Adrenal gland (tissue), 19 donors: ENCODE measurements at places on chromosomes 16 and 17. TPM values are rescaled to one million over a fixed set of nuclear protein-coding genes. Genes with fewer than 3 reads are reported as not detected.

DNA sequence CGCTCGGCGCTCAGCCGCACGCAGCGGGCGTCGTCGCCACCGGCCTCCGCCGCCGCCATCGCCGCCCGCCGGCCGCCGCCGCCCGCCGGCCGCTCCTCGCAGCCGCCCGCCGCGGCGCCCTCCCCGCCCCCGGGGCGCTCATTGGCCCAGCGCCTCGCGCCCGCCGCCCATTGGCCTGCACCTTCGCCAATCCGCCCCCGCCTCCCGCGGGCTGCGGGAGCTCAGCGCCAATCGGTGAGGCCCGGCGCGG lies at the start of gene PGP:
TSS of gene PGP (minus strand) at position 122 of the 250 bp plus-strand sequence. CDS start at position 59, 63 bp downstream.
- DNase-seq = no peak

DNA sequence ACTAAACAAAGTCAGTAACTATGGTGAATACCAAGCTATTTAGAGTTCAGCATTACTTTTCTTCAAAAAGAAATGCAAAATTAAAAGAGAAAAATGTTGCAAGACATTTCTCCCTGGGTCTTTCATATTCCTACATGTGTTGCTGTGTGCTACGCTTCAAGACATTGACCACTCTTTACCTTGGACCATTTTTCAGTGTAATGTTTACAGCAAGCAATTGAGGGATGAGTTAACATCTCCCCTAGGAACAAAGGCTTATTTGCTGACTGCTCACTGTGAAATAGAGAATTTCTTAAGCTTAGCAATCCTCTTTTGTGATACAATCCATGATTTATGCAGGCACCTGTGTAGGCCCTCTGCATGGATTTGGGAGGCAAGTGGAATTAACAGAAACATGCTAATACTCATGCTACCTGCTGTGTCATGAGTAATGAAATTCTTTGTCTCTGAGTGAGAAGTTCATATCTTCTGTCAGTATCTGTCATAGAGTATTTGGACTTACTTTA lies 1202.9 kb upstream of the CDH8 start:
- DNase-seq = no peak

DNA sequence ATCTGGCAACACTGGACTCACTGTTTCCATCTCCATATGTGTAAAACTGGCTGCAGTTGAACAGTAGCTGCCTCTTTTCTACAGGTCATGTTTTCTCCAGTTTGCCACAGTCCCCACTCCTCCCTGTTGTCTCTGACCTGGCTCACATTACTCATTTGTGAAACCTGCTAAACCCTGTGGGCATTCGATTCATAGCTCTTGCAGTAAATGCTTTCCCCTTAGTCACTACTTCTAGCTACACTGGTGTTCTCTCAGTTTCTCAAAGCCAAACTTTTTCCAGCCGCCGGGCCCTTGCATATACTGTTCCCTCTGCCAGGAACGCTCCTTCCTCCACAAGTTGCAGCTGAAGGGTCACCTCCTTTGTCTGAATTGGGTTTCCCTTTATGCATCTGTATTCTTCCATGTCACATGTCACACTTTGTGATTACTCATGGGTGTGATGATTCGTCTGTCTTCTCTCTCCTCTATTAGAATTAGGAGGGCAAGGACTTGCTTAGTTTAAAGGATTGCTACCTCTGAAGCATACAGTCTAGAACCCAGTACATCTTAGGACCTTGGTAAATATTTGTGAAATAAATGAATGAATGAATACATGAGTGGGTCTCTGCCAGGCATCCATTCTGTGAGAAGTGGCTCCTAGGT lies 15.0 kb upstream of the MT4 start:
- DNase-seq = no peak

KRT17 gene
- total RNA-seq = not detected

STX1B gene
- 1.3 TPM for total RNA-seq

DNA sequence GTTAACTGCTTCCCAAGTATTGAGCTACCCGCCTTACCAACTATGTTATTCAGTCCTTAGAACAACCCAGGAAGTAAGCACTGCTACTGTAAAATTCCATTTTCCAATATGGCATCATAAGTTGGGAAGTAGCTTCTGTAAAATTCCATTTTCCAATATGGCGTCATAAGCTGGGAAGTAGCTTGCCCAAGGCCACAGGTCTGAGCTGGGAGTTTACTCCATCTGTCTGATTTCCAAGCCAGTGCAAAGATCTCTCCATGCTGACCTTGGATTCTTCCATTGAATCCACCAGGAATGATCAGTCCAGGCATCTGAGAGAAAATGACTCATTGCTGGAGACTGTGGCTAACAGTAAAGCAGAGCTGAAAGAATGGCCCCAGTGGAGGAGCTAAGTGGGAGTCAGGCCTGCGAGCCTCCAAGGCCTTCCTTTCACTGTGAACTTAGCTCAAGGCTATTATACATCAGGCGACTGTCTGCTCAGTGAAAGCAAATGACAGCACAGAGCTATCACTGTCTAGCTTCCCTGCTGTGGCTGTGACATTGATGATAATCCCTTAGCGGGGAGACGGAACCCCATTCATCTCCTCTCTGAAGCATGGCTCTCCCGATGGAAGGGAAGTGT lies 430.4 kb downstream of the HAPSTR1 start:
- peak; percentile 29 for DNase-seq

ZNF207 gene
- total RNA-seq = 68.7 TPM

MEFV gene
- 0.39 TPM for total RNA-seq

- DNase-seq = no peak
Measured at GRCh38 chr16:5649762-5650743, 552.5 kb upstream of the EEF2KMT start.

GRCh38 chr17:77266213-77266612 lies 125.4 kb downstream of the SEC14L1 start:
- no peak for DNase-seq

- DNase-seq = no peak
Measured at GRCh38 chr17:49187301-49187700, 23.1 kb downstream of the GNGT2 start.

- DNase-seq = no peak
Measured at GRCh38 chr16:67966549-67967182, 1.8 kb downstream of the SLC12A4 start.

DNA sequence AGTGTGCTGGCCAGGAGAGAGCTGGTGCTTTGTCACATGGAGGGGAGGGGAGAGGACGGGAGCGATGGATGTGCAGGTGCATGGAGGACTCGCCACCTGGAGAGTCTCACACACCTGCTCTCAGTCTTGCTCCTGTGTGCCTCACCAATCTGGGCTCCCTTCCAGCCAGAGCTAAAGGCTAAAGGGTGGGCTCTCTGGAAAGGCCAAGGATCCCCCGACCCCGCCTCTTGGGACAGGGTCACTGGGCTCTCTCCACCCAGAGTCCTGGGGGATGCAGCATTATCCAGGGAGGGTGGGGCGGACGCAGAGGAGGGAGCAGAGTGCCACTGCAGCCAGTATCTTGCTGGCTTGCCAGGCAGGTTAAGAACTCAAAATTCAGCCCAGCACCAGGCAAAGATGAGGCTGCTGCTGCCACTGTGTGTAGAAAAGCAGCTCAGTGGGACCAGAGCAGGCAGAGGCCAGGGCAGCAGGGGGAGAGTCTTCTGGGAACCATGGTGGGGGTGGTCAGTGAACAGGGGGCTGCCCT lies 5.4 kb upstream of the STAT5B start:
- DNase-seq = peak; percentile 7

GCGR gene
- total RNA-seq = not detected

DNA sequence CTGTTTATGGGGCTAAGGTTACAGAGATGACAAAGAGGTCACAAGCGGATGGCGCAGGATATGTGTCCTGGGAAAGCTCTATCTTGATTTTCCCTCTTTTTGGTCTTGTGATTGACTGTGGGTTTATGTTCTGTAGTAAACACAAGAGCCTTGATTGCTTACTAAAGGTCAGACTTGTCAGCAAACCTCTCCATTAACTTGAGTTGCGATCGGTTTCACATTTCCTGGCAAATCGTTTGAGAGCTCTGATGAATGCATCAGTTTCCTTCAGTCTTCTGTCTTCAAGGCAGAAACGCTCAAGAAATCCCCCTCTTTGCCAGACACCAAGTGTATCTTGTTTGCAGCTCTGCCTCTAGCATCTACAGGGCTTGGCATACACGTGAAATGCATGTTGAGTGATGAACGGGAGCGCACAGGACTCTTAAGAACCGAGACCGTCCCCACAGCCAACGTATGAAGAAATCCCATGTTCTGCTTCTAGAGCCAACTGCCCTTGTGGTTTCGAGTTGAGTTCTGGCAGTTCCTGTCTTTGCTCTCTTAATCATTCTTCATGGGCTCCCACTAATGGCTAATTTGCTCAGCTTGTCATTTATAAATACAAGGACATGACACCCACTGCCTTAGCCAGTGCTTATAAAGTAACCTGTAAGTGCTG lies 143.3 kb downstream of the PITPNC1 start:
- DNase-seq = no peak

DNA sequence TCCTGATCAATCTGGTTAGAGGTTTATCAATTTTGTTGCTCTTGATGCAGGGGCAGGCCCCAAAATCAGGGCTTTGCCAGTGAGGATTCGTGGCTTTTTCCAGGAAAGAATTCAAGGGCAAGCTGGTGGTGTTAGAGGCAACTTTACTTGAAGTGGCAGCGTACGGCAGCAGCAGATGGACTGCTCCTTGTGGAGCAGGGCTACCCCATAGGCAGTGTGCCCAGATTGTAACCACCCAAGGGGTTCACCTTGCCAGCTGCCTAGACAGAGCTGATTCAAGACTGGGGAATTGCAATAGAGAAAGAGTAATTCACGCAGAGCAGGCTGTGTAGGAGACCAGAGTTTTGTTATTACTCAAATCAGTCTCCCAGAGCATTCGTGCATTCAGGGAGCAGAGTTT lies 16.7 kb downstream of the DRC7 start:
- no peak for DNase-seq

NPIPB6 gene
- 1.9 TPM for total RNA-seq

GRCh38 chr17:2259769-2260536 lies 43.6 kb downstream of the SMG6 start:
- DNase-seq = no peak

GRCh38 chr16:70402916-70403659 lies 35.8 kb downstream of the ST3GAL2 start:
- no peak for DNase-seq

GRCh38 chr17:33514369-33514768 lies 221.3 kb upstream of the ASIC2 start:
- DNase-seq = no peak

- DNase-seq = peak; percentile 83
Measured at GRCh38 chr16:24538756-24539294, 541 bp upstream of the RBBP6 start.
